Transverse colon (tissue), 4 donors: ENCODE measurements at places on chromosomes 16 and 17.

GRCh38 chr16:61549327-61549726 is 486.9 kb downstream of the CDH8 start:
- DNase-seq = no peak

DNA sequence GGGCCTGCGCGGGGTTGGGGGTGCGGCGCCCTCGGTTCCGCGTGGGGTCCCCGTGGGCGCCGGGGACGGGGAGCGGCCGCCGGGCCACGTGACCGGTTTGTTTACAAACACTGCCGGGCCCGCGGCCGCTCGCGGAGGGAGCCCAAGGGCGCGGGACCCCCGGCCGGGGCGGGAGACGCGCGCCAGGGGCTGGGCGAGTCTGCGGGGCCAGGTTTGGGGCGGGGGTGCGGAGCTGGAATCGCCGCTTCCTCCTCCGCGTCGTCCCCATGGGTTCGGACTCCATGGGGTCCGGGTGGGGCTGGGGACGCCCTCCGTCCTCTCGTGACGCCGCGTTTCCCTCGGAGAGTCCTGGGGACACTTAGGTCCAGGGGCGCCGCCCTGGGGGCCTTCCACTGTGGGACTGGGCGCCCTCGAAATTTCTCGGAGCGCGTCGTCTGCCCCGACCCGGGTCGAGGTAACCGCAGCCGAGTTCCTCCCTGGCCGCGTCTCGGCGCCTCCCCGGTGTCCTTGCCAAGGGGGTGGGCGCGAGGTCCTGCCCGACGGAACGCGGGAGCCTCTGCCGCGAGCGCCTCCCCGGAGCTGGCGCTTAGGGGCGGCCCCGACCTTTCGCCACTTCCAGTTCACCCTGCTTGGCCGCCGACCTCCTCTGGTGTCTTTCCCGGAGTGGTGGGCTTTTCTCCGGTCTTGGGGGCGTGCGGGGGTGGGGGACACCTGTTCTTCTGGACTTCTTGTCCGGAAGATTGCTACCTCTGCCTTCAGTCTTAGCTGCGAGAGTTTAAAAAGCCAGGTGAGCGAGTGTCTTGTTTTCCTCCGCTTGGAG is 684 bp downstream of the YPEL2 start:
- peak; percentile 51 for DNase-seq

GRCh38 chr17:56679115-56679776 is 85.7 kb downstream of the NOG start:
- no peak for DNase-seq

GRCh38 chr16:85798901-85799496 is 345 bp downstream of the EMC8 start:
- DNase-seq = peak; percentile 24

GRCh38 chr17:14351493-14351892 is 50.6 kb downstream of the HS3ST3B1 start:
- DNase-seq = no peak

GRCh38 chr16:29811896-29812665 is at the start of gene PRRT2:
Gene PRRT2, plus strand, starts transcription at chr16:29812193. Its CDS starts 862 bp downstream, at chr16:29813055.
- peak; percentile 64 for DNase-seq
